Immature natural killer cell (primary cell): ENCODE measurements at places on chromosomes 11 and 22.

GRCh38 chr22:24144778-24145085 is 36.6 kb upstream of the SUSD2 start:
- no peak for DNase-seq

DNA sequence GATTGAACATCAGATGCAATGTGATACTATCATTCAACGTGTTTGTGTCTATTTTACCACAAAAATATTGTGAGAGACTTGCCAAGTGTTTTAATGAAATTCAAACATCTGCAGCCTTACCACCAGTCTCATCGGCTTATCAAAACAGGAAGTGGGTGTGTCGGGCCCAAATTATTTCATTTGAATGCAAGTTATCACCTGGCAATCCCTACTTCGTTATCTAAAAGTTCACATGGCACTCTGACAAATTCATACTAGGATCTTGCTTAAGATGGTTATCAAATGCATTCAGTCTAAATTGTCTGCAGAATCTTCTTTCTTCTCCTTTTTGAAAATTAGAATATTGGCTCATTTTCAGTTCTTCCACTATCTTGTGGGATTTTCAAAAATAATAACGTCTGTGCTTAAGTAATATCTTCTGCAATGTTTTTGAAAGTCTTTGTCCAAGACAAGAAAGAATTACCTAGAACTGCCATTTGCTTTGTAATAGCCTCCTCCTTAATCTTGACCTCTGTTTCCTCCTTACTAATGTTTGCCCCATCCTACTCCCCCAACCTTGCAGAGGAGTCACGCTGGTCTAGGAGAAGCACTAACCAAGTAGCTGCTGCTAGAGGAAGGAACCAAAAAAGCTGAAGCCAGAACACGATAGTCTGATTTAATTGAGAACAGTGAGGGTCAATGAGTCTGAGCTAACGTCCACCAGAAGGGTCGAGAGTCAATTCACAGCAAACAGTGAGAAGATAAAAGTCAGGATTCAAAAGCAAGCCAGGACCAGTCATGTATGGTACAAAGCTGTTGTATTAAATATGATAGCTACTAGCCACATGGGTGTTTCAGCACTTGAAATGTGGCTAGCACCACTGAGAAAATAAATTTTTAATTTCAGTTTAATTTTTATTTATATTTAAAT is 10.2 kb upstream of the BIRC3 start:
- no peak for DNase-seq

DNA sequence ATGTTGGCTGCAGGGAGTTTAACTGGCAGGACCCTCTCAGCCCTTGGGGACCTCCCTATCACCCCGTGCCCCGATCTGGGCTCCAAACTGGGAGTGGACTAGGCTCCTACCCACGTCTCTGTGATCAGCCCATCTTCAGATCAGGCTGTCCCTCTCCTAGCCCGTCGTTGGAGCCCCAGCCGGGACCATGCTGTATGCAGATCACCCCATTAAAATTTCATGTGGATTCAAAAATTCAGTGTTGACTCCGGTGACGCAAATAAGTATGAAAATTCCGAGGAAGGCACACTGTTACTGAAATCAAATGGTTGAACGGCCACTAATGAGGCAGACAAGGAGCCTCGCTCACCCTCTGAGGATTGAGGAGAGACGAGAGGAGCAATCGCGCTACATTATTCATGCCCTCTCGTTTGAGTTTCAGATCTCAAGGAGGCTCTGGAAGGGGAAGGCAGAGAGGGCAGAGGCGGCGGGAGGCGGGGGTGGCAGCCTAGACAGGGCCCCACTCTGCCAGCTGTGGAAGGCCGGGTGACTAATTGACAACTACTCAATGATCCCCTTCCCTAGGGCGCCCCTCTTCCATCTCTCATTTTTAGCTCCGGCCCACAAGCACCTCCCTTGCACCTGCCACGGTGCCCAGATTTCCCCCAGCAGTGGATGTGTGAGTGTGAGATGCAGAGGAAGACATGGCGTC is 255.4 kb downstream of the MIAT start:
- no peak for DNase-seq

- no peak for DNase-seq
Measured at GRCh38 chr11:125211948-125212340, 47.4 kb downstream of the PKNOX2 start.

DNA sequence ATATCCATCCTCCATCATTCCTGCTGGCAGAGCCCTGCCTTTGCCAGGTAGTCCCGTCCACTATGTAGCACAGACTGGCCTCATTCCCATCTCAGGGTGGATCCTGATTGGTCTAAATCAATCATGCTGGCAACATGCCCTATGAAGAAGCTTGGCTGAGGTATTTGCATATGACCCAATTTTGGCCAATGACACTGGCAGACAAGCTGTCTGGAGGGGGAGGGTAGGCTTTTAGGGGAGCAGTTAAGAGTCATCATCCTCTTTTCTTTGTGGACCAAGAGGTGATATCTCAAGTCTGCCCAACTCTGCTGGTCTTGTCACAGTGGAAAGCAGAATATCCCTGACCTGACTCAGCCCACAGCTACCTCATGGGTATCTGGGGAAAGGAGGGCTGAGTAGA is 5.1 kb downstream of the CCDC89 start:
- DNase-seq = peak; percentile 23

GRCh38 chr11:124825876-124826275 is 25.7 kb upstream of the MSANTD2 start:
- no peak for DNase-seq

DNA sequence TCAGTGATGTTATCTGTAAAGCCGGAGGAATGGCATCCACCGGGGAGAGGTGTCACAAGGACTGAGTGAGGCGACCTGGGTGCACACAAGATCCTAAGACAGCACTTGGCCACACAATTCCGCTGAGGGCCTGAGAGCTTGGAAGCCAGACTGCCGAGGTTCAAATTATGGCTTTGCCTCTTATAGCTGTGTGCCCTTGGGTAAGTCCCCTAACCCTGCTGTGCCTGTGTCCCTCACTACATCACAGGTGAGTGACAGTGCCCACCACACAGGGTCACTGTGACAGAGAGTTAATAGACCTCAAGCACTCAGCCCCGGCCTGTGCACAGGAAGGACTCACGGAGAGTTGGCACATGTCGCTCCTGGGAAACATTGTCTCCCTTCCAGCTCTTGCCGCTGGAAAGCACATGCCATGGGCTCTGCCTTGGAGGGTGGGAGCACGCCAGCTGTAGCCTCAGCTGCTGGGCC is 592 bp downstream of the RHOD start:
- no peak for DNase-seq

DNA sequence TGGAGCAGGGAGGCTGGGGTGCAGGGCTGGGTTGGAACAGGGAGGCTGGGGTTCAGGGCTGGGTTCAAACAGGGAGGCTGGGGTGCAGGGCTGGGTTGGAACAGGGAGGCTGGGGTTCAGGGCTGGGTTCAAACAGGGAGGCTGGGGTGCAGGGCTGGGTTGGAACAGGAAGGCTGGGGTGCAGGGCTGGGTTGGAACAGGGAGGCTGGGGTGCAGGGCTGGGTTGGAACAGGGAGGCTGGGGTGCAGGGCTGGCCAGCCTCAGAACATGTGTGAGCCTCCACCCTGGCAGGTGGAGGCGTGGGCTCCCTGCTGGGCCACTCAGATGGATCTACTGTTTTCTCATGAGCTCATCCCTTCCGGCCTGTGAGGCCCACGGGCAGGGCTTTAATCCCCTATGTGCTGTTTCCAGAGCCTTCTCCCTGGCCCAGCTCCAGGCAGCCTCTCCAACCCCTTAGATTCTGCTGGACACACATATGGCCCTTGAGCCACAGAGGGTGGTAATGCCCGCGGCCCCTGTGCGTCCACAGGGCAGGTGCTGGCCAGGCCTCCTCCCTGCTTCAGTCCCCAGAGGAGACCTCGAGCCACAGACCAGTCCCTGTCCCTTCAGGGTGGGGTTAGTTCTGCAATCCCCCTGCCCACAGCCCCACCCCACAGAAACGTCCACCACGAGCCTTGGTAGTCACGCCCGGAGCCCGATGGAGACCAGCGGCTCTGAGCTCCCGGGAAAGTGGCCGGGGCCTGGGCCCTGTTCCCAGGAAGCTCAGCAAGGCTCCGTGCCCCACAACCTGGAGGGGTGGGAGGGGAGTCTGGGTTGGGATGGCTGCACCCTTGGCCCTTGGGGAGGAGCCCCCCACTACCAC is 197.9 kb downstream of the BRD1 start:
- no peak for DNase-seq

GRCh38 chr11:12287009-12287373 is 90.4 kb upstream of the PARVA start:
- no peak for DNase-seq

DNA sequence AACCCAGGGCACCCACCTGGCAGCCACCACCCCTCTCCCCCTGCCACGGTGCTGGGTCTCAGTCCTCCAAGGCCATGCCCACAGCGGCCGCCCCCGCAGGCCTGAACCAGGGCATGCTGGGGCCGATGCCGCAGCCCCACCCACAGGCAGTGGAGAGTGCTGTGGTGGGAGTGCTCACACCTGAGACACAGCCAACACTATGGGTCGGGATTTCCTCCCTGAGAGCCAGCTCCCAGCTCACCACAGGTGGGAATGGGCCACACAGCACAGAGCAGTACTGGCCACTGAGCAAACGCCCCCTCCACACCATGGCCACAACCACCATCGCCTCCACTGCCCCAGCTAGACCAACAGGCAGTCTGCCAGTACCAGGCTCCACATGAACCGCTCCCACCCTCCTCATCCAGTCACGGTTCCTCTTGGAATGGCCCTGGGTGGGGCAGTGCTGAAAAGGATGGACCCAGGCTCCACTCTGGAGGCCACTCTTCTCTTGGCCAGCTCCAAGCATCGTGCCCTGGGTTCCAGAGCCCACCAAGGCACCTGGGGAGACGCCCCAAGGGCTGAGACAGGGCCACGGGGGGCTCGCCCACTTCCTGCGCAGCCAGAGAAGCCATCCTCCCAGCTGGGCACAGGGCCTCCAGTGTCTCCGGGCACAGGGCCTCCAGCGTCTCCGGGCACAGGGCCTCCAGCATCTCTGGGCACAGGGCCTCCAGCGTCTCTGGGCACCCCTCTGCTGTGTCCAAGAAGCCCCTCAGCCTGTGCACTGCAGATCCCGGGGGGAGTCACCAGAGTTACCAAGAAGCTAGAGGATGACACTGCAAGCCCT is 14.2 kb downstream of the MOB2 start:
- no peak for DNase-seq

DNA sequence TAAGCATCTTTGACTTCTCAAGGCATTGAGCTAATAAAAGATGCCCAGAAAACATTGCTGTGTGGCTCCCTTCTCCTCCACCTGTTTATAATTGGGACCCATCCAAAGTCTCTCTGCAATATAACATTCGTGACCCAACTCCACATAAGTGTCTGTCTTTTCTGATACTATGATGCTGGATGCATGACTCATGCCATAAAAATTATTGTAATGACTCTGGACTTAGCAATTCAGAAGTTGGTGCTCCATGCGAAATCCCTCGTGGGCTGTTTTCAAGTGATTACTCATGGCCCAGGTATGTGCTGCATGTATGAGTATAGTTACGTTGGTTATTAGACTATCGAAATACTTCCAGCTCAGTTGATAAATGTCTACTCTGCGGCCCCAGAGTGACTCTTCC is 11.7 kb downstream of the FJX1 start:
- DNase-seq = no peak

DNA sequence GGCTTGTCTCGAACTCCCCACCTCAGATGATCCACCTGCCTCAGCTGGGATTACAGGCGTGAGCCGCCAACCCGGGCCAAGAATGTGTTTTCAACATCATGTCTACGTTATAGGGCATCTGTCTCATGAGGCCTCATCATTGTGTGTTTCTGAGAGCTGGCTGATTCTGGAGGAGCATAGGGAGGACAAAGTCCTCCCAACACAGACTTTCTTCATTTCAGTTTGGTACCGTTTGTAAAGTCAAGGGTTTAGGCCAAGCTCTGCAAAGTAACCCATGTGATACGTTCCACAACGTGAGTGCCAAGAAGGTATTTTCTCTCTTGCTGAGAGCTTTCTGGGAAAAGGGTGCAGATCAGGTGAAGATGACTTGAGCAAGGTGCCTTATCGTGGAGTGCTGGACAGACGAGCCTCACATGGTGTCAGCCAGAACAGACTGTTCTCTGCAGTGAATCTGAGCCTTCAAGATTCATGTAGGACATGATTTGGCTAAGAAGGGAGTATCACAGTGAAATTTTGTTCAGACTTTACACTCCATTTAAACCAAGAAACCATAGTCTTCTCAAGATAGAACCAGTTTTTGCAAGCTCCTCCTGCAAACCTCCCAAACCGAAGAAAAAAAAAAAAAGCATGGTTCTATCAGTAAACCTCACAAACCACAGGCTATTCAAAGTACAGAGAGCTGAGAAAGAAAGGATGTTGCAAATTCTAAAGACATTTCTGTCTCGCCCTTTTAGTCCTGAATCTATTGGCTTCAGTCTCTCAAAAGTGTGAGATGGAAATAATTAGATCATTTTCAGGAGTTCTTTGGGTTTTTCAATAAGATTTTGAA is 71.7 kb downstream of the DBX1 start:
- DNase-seq = peak; percentile 42

DNA sequence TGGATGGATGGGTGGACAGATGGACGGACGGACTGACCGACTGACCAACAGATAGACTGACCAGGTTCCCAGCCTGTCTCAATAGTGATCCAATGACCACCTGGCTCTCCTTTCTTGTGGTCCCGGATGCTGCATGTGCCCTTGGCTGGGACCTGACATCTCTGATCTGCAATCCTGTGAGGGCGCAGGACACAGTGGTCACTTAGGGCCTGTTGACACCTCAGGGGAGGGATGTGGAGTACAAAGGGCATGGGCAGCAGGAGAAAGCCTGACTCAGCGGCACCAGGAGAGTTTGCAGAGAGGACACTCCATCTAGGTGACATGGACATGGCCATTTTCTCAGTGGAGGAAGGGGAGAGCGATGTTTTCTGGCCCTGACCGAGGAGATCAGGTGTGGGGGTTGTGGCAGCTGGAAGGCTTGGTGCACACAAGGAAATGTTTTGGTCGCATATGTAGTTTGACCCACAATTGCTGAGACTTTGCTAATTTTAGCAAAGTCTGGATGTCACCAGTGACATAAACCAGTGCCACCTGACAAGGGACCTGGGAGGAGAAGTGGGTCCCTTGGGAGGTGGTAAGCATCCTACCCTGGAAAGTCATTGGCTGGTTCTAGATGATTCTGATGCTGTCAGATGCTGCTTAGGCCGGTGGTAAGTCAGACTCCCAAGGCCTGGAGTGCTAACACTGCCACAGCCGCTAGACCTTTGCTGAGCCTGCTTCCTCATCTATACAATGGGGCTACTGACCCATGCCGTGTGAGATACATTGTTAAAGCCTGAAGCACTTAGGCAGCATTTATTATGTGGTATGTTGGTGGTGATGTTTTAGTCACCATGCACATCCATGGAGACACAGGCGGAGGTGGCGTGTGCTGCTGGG is 50.7 kb downstream of the CD82 start:
- no peak for DNase-seq
